Metanephros (tissue), 2 donors: ENCODE measurements at places on chromosomes 11 and 22. TPM values are rescaled to one million over a fixed set of nuclear protein-coding genes. Genes with fewer than 3 reads are reported as not detected.

GDPD5 gene
- 22.1 TPM for total RNA-seq

GLYAT gene
- 69.0 TPM for total RNA-seq

PAX6 gene
- total RNA-seq, result 0.06 TPM

NNMT gene
- 14.5 TPM for total RNA-seq

RAB38 gene
- 24.8 TPM for total RNA-seq
